EL (cell line): ENCODE measurements at places on chromosomes 11 and 22.
A peak's percentile ranks its signal among the peaks of the same experiment; 100 is the strongest.

DNA sequence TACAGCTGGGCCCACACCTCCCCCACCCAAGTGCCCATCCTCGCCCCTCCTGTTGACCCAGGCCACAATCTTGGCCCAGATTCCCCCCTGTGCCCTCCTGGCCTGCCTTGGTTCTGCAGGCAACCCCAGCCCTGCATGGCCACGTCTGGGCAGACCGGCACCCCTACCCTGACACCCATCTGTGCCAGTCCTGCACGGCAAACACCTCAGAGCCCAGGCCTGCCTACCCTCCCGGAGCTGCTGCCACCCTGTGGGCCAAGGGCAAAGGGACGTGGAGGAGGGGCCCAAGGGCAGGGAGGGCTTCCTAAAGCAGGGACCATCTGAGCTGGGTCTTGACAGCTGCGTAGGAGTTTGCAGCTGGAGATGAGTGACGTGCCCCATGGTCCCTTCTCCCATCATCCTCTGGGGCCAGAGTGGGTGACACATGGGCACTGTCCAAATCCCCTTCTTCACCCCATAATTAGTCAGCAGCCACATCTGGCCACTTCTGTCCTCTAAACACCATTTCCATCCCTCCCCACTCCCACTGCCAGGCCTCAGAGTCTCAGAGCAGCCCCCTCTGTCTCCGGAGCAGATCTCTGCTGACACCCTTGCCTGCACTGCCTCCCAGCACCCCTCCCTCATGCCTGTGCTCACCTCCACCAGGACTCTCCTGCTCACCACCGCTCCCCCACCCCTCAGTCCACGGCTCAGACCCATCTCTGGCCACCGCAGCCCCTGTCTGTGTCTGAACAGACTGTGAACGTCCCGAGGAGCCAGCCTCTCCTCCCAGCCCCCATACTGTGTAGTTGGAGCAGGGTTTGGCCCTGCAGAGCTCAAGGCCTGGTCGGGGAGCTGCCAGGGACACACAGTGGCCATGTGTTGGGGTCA lies 35.6 kb upstream of the PPARA start:
- DNase-seq, result peak; percentile 31

- DNase-seq, result no peak
Observed at GRCh38 chr11:111596319-111596718, 5.9 kb upstream of the SIK2 start.

DNA sequence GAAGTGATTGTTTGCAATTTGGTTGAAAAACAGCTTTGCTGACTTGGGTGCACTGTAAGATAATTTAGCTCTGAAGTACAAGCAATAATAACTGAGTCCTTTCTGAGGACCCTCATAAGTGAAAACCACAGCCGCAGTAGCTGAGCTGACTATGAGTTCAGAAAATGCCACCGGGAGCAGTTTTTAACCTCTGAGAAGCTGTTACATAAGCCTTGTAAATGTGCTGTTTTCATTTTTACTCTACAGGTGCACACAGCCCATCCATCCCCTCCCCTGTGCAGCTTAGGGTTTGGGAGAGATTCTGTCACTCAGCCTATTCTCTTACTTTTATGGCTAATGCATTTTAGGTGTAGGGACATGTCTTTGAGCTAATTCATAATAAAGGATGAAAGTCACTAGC lies 255.5 kb upstream of the C11orf87 start:
- no peak for DNase-seq

- no peak for DNase-seq
Observed at GRCh38 chr11:5593146-5593545, 3.3 kb upstream of the TRIM6 start.
